Kasumi-1 (cell line): ENCODE measurements at places on chromosomes 13 and 19.

DNA sequence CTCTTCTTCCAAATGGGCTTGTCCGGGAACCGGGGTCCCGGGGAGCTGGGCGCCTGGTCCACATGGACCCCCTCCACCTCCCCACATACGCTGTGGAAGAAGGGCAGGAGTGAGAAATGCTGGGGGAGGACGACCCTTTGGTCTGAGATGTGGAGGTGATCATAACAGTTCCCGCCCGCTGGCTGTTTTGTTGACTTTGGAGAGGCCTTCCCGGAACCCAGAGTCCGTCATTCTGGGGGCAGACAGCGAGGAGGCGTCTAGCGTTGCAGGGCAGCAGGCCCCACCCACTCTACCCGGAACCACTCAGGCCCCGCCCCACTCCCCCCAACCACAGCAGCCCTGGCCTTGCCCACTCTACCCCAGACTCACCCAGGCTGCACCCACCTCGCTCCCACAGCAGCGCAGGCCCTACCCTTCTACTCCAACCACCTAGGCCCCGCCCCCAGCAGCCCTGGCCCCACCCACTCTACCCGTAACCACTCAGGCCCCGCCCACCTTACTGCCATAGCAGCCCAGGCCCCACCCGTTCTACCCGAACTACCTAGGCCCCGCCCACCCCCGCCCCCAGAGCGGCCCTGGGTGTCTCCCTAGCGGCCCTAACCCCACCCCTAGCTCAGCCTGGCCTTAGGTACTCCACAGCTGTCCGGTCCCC is 7.1 kb downstream of the GPR108 start:
- DNase-seq: no peak

GRCh38 chr13:33606692-33607091 is 211.3 kb upstream of the RFC3 start:
- no peak for DNase-seq

DNA sequence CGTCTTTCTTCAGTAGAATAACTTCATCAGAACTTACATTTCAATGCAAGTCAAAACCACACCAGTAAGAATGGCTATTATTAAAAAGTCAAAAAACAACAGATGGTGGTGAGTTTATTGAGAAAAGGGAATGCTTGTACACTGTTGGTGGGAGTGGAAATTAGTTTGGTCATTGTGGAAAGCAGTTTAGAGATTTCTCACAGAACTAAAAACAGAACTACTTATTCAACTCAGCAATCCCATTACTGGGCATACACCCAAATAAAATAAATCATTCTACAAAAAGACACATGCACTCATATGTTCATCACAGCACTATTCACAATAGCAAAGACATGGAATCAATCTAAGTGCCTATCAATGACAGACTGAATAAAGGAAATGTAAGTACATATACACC is 231.2 kb downstream of the NHLRC3 start:
- no peak for DNase-seq

GRCh38 chr19:47469363-47469700 is 2.4 kb downstream of the SLC8A2 start:
- DNase-seq: no peak

GRCh38 chr19:10510301-10510802 is 6.9 kb downstream of the S1PR5 start:
- DNase-seq: peak; percentile 14

- no peak for DNase-seq
These were observed 37.4 kb upstream of the GATAD2A start for GRCh38 chr19:19368087-19368486.

DNA sequence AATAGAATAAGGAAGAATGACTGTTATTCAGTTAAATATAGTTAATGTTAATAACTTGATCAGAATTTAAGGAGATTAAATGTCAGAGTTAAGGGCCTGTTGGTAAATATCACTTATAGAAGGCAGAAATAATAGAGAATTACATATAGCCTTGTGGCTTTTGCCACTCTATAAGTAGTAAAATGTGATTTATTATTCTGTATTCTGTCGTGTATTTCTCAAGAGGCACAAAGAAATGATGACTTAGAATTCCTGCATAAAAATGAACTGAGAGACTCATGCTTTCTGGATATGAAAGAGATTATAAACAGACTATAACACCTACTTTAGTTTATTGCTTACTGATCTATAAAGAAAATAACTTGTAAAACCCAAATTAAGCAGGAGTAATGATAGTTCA is 40.1 kb downstream of the GPC6 start:
- no peak for DNase-seq

- DNase-seq: no peak
These were observed 120.0 kb upstream of the RNF113B start for GRCh38 chr13:98297051-98297450.

DNA sequence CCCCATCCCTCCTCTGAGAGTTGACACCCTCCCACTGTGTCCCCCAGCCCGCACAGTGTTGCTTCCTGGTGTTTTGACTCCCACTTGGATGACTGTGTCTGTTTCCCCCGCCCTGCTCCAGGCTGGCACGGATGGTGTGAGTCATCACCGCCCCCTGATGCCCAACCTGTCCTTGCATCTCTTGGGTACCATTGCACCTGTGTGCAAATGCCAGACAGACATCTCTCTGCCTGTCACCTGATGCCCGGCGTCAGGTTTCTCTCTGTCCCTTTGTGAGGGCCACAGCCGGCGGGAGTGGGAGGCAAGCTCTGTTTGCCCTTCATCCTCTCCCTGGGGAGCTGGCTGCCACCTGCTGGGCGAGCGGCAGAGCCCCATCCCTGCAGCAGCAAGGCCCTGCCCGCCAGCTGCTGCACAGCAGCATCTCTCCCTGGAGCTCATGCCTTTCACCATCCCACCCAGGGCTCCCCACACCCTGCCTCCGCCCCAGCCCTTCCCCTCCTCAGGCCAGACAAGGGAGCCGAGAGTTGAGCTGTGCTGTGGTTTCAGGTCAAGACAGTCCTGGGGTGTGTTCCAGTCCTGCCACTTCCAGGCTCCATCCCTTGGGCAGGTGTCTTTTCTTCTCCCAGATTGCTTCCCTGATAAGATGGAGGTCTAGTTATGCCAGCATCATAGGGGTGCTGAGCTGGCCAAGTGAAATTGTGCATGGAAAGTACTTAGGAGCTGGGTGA is 29.7 kb downstream of the NKPD1 start:
- DNase-seq: peak; percentile 42

- no peak for DNase-seq
These were observed 782 bp upstream of the JUND start for GRCh38 chr19:18282021-18282787.

DNA sequence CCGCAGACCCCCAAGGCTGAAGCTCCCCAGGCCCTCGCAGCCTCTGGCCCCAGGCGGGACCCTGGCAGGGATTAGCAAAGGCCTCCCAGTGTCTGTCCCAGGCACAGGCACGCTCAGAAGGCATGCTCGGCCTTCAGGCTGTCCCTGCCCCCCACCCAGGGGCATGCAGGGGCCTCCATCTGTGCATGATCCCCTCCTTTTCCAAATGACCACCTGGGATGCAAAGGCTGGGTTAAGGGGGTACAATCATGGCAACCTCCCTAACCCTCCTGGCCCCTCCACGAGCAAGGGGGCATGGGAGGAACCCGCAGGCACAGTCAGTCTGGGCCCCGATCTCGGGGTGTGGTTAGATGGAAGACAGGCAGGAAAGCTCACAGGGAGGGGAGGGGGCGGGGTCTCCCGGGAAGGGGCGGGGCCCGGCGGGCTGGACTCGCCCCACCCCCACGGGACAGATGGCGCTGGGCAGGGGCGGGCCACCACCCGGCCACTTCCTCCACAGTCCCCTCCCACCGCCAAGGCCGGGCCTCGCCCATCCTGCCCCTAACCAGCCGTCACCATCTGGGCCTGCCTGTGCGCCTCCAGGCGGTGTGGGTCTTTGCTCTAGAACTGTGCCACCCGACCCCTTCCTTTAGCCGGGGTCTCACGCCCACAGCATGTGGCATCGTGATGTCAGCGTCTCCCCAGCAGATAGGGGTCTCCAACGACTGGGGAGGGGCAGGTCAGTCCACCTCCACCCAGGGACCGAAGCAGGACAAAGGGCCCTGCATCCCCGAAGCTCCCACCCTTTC is 7.0 kb upstream of the REXO1 start:
- peak; percentile 87 for DNase-seq

- DNase-seq: no peak
These were observed 19.9 kb upstream of the GDF15 start for GRCh38 chr19:18366021-18366435.

DNA sequence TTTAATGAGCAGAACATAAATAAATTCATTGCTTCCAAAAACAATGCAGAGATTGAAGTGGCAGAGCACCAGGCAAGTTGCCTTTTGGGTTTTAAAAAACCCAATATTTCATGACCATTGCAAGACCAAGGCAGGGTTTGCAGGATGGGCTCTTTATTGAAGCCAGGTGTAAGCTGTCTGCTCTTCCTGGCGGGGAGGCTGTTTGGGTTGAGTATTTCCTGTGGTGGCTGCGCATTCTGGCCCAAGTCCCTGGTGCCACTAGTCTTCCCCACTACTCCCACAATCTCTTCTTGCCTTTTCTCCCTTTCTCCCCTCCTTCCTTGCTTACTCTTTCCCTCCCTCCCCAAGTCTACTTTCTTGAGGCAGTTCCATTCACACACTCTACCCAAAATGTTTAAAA is 116.4 kb downstream of the AKAP11 start:
- no peak for DNase-seq

- peak; percentile 12 for DNase-seq
These were observed 2.5 kb downstream of the HDGFL2 start for GRCh38 chr19:4474514-4475022.

DNA sequence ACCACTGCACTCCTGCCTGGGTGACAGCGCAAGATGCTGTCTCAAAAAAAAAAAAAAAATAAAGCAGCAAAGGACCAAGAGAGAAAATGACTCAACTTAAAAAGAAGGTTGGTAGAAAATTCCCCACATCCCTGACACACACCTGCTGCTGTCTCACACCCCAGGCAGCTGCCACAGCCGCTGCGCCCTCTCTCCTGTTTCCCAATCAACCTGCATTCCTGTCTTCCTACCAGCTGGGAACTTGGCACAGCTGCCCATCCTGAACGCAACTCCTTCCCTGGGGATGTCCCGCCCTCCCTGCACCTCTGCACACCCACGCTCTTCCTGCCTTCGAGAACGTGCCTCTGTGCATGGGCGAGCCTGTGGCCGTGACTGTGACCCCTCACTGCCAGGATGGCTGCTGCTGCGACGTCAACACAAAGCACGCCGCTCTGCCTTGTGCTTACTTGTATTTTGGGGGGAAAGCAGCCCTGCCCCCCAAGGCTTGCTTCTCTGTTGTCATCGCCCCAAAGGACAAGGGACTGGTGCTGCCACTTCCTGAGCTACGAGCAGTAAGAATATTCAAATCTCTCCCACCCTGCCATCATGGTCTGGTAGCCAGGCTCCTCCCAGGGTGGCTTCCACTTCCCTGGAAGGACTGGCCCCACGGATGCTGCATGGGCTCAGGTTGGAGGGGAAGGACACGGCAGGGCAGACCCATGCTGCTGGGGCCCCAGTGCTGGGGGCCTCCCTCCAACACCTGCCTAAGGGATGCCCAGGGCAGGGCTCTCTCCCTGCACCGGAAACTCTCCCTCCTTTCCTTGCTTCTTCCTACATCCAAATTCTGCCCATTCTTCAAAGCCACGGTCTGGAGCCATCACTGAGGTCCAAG is 20.7 kb downstream of the SH3GL1 start:
- no peak for DNase-seq

GRCh38 chr19:30896554-30896953 is 452.7 kb downstream of the TSHZ3 start:
- DNase-seq: no peak

- no peak for DNase-seq
These were observed 3.8 kb upstream of the MAP2K7 start for GRCh38 chr19:7899751-7900378.

- DNase-seq: peak; percentile 31
These were observed 14.9 kb downstream of the ONECUT3 start for GRCh38 chr19:1768248-1768647.

GRCh38 chr13:95275322-95276036 is 25.8 kb downstream of the ABCC4 start:
- DNase-seq: no peak

DNA sequence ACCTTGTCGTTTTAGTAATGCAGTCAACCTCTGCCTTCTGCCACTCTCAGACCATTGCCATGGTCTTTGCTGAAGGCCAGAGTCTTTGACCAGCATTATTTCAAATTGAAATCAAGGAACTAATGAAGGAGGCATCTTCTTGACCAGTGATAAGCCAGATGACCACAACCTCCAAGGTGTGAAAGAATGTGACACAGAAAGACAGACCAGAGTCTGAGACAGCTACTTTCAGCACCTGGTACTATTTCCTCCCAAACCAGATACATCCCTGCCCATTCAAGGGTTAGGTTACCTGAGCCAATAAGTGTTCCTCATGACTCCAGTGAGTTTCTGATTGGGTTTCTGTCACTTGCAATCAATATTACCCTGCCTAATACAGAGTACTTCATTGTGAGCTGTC is 20.3 kb upstream of the RNASEH2B start:
- no peak for DNase-seq

DNA sequence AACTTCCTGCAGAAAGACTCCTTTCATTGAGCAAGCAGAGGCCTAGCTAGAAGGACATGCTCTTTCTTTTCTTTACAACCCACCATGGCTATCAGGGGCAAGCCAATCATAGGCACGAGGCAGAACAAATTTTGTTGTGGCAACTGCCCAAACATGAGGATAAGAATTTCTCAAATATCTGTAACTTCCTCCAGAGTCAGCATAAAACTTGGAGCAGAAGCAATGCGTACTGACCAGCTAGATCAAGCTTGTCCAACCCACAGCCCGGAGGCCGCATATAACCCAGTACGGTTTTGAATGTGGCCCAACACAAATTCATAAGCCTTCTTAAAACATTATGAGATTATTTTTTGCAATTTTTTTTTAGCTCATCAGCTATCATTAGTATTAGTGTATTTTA is 87.0 kb upstream of the SOX21 start:
- no peak for DNase-seq

- peak; percentile 33 for DNase-seq
These were observed 22.4 kb upstream of the ARHGEF18 start for GRCh38 chr19:7326105-7326877.

- no peak for DNase-seq
These were observed 218.8 kb downstream of the FGF9 start for GRCh38 chr13:21889651-21890050.

DNA sequence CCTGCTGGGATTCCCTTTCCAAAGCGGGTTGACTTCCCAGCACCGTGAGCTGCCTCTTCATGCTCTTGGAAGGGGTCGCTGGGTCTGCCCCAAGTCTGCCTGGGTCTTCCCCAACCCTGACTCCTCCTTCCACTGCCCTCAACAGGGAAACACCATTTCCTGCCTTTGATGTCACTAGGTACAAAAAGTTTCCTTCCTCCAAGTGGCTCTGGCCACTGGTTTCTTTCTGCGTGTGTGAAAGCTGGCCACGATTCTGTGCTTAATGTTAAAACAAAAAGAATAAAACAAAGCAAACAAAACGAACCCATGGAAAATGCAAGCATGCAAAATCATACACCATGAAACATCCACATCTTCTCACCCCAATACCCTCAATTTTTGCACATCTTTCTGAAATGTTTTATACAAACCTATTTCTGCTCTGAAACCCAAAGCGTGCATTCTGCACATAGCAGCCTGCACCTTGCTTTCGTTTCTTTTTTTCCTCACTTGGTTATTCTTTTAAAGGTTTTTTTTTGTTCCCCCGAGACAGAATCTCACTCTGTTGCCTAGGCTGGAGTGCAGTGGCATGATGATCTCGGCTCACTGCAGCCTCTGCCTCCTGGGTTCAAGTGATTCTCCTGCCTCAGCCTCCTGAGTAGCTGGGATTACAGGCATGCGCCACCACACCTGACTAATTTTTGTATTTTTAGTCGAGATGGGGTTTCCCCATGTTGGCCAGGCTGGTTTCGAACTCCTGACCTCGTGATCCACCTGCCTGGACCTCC is 12.5 kb upstream of the TNFSF9 start:
- DNase-seq: peak; percentile 5

- no peak for DNase-seq
These were observed 12.5 kb downstream of the ARRDC2 start for GRCh38 chr19:18020212-18021085.

- DNase-seq: no peak
These were observed 18.9 kb upstream of the BCL3 start for GRCh38 chr19:44729516-44730033.
